ENCODE measurements at places on chromosomes 6 and 20. TPM values are rescaled to one million over a fixed set of nuclear protein-coding genes. Genes with fewer than 3 reads are reported as not detected.

TP53TG5 gene
- not detected for total RNA-seq

PTGIS gene
- 0.02 TPM for total RNA-seq

OR12D3 gene
- not detected for total RNA-seq

SRSF12 gene
- total RNA-seq, result 2.4 TPM

MUC21 gene
- total RNA-seq, result not detected

GINS1 gene
- 32.2 TPM for total RNA-seq

GLP1R gene
- not detected for total RNA-seq

RGS17 gene
- total RNA-seq, result 8.5 TPM

RAET1G gene
- 9.8 TPM for total RNA-seq

SMPDL3A gene
- total RNA-seq, result 4.4 TPM

HTR1E gene
- not detected for total RNA-seq

LY6G5B gene
- total RNA-seq, result 3.9 TPM

FHL5 gene
- not detected for total RNA-seq

MAP1LC3A gene
- 26.4 TPM for total RNA-seq

SLC22A7 gene
- not detected for total RNA-seq

FERMT1 gene
- 13.4 TPM for total RNA-seq
